ENCODE measurements at places on chromosomes 7 and 10.
A peak's percentile ranks its signal among the peaks of the same experiment; 100 is the strongest.

DNA sequence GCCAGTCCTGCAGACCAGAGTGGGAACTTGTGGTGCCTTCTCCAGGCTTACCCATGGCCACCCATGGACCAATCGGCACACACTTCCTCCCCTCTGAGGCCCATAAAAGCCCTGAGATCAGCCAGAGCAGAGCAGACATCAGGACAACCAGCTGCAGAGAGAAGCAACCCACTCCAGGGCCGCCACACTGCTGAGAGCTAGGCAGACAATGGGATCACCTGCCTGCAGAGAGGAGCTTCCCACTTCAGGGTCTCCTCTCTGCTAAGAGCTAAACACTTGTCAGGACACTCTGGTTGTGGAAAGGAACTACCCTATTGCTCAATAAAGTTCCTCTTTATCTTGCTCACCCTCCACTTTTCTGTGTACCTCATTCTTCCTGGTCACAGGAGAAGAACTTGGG, 34.0 kb downstream of the C7orf25 start:
- no peak for DNase-seq

DNA sequence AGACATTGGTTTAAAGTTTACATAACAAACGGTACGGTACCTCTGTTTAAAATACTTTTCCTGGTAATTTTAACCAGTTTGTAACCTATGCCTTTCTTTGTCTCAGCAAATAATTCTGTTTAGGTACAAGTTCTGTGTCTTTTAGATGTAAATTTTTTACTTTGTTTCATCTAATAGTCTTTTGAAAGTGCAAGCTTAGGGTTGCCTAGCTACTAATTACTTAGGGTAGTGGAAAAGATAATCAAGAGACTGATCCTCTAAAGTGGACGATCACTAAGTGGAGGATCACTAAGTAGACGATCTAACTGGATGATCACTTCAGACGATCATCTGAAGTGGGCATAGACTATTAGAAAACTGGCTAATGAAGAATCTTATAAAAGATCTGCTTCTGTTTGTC, 16.1 kb upstream of the FKBP9 start:
- no peak for DNase-seq

GRCh38 chr10:61899069-61899531, 2.4 kb upstream of the ARID5B start:
- peak; percentile 86 for DNase-seq

DNA sequence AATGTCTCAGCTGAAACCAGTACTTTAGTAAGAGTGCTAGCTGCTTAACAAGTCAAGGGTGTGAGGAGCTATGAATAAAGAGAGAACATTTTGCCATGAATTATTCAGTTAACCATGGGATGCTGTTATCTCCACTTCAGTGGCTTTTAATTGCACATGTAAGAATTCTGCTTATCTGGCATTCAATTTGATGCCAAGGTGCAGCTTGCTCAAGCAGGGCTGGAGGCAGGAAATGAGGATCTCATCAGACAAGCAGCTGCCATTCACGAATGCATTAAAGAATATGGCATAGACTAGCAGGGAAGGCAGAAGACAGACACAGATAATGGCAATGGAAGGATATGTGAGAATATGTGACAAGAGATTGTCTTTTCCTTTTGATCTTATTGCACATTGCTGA, 697.8 kb downstream of the NRG3 start:
- no peak for DNase-seq

- DNase-seq: no peak
Observed at GRCh38 chr7:66790725-66791124, 50.2 kb downstream of the RABGEF1 start.

DNA sequence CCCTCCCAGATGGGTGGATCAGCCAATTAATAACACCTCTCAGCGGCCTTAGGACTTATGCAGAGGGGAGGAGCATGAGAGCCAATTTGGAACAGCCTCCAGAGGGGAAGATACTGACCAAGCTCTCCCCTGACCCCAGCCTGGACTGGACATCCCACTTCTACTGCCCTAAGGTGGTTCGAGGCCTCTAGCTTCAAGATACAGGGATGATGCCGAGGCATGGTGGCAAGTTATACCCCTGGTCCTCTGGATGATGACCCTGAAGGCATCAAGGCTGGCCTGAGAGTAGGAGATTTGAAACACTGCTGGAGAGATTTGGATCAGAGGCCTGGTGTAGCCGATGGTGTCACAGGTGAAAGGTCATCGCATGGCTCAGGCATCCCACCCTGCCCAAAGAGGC, 3.2 kb downstream of the CDH23 start:
- DNase-seq: no peak

- DNase-seq: no peak
Observed at GRCh38 chr10:71432956-71433767, 36.4 kb downstream of the CDH23 start.

DNA sequence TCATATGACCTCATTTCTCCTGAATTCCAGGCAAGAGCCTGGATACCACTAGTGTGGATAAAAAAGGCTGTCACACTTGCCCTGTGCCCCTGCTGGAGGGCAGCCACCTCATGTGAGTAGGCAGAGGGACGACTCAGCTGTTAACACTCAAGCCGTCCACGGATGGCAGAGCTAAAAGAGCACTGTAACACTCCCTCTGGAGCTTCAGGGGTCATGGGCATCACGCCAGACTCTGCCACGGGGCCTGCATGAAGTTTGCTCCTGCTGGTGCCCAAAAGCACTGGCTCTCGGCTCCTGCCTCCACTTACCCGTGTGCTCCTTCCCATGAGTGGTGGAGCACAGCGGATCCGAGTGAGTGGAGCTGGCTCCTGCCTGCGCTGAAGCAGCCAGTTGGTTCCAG, 919.8 kb upstream of the C7orf33 start:
- no peak for DNase-seq

DNA sequence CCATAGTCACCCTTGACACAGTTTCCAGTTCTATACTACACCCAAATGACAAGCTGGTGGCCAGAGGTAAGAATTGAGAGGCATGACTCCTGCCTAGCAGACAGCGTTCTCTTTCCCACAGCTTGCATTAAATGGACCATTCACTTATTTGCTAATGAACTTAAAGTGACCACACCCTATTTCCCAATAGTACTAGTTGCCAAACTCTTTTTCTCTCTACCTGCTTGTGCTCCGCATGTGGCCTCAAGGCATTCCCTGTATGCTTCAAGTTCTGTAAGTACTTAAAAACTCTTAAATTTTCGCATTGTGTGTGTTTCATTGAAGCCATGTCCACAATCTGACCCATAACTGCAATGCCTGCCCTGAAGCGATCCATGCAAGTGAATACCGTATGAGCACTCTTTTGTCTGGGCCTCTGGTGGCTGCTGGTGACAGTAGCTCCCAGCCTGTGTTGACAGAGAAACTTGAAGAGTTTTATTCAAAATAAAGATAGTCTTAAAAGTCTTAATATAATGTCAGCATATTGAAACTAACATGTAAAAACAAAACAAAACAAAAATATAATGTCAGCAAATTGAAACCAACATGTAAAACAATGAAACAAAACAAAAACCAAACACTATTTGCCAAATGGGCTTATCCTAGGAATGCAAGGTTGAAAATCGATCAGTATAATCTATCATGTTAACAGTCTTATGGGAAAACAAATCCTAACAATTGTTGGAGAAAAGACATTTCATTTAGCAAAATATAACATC, 73.6 kb downstream of the CCSER2 start:
- no peak for DNase-seq

DNA sequence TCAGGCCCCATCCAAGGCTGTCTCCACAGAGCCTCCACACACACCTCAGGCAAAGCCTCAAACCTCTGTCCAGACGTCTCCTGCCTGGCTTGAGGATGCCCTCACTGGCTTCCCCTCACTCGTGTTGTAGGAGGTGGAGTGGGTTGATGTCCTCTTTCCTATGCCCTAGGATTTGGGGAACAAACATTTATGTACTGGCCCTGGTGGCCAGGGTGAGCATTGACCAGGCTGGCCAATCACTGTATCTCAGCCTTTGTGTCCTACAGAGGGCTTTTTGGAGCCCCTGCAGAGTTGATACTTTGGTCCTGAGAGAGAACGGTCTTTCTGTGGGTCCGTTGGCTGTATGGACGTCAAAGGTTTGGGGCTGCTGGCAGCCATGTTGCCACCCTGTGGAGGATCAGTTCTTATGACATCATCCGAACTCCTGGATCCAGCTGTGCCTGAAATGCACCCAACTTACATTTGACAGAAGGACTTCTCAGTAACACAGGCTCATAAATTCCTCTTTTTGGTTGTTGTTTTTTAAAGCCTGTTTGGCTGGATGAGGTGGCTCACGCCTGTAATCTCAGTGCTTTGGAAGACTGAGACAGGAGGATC, 2.3 kb upstream of the GRID2IP start:
- DNase-seq: no peak

Data from M059J (cell line).